Colonic mucosa (tissue), 4 donors: ENCODE measurements at places on chromosomes 3 and 15.

- DNase-seq, result no peak
These were observed 25.0 kb upstream of the GP9 start for GRCh38 chr3:129035360-129036221.

GRCh38 chr3:189229196-189229828 lies 57.5 kb downstream of the TPRG1 start:
- DNase-seq, result no peak

DNA sequence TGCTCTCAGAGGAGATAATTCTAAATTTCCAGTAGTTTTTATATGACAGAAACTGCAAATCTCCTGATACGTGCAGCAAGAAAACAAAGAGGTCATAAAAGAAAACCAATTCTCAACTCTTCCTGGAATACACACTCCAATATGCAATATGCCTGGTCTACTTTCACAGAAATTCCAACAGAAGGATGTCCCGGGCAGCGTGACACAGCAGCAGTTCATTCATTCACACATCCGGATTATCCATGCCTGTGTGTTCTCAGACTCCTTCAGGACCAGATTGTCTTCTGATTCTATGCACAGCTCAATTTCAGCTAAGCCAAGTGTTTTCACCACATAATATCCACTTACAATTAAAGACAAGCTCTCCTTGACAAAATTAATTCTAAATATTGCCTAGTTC lies 64.3 kb downstream of the FBN1 start:
- no peak for DNase-seq

GRCh38 chr3:53593611-53594010 lies 99.2 kb downstream of the CACNA1D start:
- no peak for DNase-seq

GRCh38 chr3:194103505-194103904 lies 32.4 kb upstream of the HES1 start:
- DNase-seq, result no peak

DNA sequence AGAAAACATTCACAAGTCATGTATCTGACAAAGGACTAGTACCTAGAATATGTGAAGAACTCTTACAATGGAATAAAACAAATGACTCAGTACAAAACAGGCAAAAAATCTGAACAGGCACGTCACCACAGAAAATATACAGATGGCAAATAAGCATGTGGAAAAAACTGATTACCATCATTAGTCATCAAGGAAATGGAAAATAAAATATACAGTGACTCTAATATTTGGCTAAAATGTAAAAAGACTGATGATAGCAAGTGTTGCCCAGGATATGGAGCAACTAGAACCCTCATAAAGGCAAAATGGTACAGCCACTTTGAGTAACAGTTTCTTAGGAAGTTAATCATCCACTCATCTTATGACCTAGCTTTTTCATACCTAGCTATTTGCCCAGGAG lies 95.8 kb upstream of the ABHD17C start:
- no peak for DNase-seq

DNA sequence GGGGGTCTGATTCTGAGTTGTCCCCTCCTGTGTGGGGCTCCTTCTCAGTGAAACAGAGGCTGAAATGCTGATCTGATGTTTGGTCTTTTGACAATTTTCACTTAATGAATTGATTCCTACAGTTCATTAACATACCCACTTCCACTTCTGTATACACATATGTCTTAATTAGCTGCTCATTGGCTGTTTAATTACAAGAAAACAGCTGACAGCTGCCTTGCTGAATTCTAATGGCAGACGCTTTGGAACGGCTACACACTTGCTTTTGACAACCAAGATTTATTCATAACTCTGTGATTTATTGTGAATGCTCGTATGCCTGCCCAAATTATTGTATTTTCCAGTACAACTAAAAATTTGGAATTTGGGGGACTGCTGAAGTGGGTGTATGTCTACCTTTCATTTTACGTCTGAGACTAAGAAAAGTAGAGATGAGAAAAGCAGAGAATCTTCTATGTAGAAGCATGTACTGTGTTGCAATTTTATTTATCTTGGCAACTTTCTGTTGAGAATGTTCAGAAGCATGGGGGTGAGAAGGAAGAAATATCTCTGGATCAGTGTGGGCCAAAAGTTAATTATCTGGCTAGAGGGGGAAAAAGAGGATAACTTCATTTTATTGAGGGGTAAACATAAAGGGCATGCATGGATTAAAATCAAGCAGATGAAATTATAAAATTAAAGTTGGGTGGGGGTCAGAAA lies 46.5 kb upstream of the ICE2 start:
- DNase-seq, result no peak

DNA sequence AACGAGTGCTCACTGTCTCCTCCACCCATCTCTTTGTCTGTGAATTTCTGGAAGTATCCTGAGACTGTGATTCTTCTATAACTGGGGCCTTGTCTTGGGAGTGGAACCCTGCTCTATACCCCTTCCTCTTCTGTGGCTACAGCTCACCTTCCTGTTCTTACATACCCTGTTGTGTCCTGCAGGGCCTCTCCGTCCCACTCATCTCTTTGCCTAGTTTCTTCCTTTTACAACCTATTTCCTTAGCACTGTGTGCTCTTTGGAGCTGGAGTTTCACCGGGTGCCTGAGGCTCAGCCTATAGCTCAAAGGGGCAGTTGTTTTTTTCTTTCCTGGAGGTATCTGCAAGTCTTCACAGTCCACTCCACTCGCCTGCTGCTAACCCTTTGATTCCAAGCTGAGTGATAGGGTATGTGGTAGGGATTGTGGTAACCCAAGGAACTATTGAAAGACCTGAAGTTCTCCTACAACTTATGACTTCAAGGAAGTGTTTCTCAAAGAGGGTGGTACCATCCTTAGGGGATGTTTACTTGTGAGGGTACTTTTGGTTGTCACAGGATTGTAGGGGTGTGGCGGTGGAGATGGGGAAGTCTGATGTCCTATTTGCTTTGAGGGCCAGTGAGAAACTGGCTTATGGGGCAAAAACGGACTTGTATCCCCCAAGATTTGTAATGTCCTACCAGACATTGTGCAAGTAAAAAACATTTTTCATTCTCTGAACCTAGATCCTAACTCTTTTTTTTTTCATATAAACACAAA lies 66.6 kb upstream of the ARL8B start:
- DNase-seq, result no peak

GRCh38 chr3:56858331-56858730 lies 56.6 kb upstream of the ARHGEF3 start:
- no peak for DNase-seq

DNA sequence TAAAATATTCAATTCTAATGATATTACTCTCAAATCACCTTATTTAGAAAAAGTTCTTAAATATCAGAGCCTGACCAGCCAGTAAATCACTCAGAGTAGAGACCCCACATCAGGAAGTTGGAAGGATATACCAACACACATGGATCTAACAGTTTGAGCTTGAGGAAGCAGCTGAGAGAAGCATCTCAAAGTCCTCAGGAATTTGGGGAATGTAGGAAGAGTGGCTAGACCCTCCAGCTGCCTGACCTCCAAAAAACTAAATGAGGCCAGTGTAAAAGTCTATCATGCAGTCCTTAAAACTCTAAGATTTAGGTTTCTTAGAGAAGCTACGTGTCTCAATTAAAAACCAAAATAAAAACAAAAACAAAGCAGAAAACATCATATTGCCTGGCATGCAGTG lies 55.4 kb downstream of the SETD2 start:
- no peak for DNase-seq

GRCh38 chr3:105564546-105565288 lies 198.0 kb downstream of the ALCAM start:
- peak; percentile 62 for DNase-seq

DNA sequence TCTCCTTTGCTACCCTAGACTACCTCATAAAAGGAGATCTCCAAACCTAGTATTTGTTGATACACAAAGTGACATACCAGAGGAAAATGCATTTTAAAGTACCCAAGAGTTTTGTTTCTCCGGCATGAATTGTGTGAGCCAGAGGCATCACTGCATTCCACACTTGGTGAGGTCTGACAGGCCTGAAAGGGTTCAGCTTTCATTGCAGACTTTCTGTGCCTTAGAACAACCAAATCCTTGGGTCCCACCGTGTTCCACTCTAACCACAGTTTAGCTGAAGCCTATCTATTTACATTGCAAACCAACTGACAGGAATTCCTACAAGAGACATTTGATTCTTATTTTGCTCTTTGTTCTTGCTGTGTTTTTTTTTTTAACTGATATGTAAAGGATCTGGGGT lies 21.0 kb upstream of the EID1 start:
- no peak for DNase-seq

DNA sequence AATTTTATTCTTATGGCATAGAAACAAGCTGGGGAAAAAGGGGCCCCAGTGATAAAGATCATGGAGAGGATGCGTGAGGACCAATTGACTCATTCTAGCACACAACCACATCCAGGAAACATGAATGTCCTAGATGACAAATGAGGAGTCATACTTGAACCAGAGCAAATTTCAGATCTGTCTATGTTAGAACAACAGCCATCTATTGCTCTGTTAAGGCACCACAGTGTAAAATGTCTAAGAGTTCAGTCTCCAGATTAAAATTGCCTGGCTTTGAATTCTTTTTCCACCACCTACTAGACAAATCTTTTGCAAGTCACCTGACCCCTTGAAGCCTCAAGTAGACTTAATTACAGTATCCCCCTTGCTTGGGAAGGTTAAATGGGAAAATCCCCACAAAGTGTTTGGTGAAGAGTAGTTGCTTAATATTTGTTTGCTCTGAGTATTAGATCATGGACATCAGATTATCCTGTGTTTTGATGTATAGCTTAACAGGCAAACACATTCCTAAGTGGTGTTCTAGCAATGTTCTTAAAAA lies 258.7 kb upstream of the TGFBR2 start:
- DNase-seq, result no peak

DNA sequence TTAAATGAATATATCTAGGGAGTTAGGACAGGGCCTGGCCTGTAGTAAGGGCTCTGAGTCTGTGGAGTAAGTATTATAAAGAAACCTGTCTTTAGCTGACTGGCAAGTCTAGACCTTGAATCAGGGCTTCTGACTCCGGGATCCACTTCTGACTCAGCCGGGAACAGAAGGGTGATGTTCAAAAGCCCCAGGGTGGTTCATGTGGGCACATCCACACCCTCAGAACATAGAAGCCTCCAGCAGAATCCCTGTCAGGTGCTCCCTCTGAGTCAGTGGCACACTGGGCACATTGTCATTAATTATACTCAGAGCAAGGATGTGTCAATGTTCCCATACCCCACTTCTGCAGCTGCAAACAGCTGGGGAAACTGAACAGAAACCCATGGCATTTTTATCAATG lies 26.7 kb upstream of the SNRK start:
- no peak for DNase-seq

GRCh38 chr3:194632809-194633348 lies 340 bp downstream of the TMEM44 start:
- peak; percentile 71 for DNase-seq

- DNase-seq, result no peak
These were observed 140.9 kb downstream of the CHSY1 start for GRCh38 chr15:101110681-101111569.

- no peak for DNase-seq
These were observed 135.8 kb downstream of the THSD4 start for GRCh38 chr15:71250936-71251583.

GRCh38 chr3:10381336-10381735 lies 60.4 kb upstream of the SEC13 start:
- no peak for DNase-seq

DNA sequence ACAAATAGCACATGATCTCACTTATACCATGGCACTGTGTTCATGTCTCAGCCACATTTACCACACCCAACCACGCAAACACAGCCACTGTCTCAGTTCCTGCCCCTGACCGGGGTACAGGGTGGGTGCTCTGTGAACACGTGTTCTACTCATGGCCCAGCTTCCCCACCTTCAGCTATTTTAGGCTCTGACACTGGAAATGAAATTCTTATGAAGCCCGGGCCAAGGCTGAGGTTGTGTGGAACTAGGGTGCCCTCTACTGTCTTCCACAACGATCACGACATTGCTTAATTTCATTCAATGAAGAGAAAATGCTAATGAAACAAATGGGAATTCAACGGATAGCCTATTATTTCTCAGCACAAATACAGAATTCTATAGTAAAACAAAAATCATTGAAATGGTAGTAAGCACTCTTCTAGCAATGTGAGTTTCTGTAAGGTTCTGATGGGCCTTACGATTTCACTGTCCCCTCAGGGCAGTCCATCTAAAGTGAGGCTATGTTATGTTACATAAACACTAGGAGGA lies 2.1 kb upstream of the GABRA5 start:
- no peak for DNase-seq

DNA sequence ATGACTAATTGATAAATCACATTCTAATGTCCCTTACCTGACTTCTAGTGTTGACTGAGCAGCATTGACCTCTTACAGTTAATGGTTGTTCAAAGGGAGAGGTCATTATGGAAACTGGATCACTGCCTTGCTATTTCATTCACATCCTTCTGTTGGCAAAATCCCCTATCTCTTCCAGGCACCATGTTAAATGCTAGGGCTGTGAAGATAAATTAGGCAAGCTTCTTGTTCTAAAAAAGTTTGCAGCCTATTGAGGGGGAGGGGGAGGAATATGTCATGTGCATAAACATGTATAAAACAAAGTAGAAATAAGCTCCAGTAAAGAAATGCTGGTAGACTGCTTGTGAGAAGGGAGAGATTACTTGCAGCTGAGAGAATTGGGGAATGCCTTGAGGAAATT lies 84.8 kb upstream of the MLF1 start:
- no peak for DNase-seq

GRCh38 chr15:51283026-51283425 lies 55.4 kb downstream of the CYP19A1 start:
- no peak for DNase-seq

DNA sequence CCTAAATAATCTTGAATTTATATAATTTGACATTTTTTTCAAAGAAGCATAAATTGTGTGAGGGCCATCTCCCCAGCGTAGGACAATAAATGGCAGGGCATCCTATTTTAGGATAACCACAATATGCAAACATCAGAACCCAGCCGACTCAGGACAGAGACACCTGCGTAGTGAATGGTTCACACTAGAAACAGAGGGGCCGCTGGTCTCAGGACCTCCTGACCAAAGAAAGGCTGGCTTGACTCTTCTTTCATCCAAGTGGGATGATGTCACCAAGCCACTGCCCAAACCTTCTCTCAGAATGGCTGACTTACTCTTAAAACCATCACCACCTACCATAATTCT lies 162.1 kb downstream of the FOXP1 start:
- DNase-seq, result no peak

- peak; percentile 48 for DNase-seq
These were observed 286.7 kb upstream of the TGFBR2 start for GRCh38 chr3:30319713-30320112.
